ENCODE measurements at places on chromosomes 5 and 9.

GRCh38 chr9:4656621-4657020, 5.5 kb upstream of the PLPP6 start:
- DNase-seq: no peak

DNA sequence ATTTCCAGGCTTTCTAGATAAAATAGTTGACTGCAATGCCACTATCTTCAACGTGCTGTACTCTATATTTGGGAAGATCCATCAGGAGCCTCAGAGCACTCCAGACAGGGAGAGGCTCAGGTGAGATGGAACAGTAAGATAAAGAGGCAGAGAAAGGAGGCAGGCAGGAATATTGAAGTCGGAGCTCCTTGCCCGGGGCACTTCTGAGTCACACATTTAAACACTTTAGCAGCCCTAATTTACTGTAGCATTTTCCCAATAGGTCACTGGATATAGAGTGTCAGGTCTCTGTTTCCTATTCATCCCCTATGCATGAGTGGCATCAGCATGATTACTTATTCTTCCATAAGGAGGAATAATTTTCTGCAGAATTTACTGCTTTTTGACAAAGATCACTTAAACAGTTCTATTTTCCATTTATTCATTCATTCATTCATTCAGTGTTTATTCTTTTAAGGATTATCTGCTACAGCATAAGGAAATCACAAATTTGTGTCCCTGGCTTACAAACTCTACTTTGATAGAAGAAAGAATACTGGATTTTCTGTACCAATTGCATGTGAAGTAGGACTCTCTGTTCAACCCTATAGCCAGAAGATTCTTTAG, 170.7 kb downstream of the MAPKAP1 start:
- DNase-seq: no peak

GRCh38 chr9:125447202-125447802, 185.7 kb downstream of the GAPVD1 start:
- DNase-seq: no peak

GRCh38 chr9:14179449-14179848, 134.5 kb downstream of the NFIB start:
- DNase-seq: no peak

- no peak for DNase-seq
These were observed 63.7 kb upstream of the IFNK start for GRCh38 chr9:27460226-27461023.

DNA sequence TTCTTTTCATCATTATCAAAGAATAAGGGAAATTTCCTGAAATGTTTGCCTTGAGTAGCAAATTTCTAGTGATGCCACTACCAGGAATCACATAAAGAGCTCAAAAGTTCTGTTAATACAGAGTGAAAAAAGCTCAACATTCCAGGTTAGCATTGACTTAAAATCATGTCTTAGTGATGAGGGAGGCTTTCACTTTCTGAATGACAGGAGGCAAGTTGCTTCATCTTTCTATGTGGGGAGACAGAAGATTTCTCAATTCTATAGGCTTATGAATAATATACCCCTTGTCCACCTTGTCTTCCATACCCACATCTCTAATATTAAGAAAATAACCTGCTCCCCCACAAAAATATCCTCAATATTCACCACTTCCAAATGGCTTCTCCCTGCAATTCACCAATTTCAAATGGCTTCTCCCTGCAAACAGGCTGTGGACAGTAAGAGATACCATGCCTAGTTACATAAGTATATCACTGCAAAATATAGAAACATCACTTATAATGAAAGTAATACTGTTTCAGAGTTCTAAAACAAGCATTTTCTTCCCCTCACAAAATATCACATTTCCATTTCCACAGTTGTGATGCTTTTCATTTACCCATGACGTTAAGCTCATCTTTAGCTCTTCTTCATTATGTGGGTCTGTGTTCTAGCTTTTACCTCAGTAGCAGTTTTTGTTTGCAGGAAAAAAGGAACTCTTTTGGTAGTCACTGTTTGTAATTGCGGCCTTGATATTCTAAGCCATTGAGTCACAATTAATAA, 2.2 kb upstream of the JAK2 start:
- peak; percentile 69 for DNase-seq
